ENCODE measurements at places on chromosomes 1 and 21. TPM values are rescaled to one million over a fixed set of nuclear protein-coding genes. Genes with fewer than 3 reads are reported as not detected.

Gene CR1L
- 0.37 TPM for total RNA-seq

Gene ZNF678
- 25.3 TPM for total RNA-seq

- no peak for DNase-seq
These were observed 441 bp downstream of the YARS1 start for GRCh38 chr1:32816676-32817158.

Gene CFAP57
- 0.11 TPM for total RNA-seq

DNA sequence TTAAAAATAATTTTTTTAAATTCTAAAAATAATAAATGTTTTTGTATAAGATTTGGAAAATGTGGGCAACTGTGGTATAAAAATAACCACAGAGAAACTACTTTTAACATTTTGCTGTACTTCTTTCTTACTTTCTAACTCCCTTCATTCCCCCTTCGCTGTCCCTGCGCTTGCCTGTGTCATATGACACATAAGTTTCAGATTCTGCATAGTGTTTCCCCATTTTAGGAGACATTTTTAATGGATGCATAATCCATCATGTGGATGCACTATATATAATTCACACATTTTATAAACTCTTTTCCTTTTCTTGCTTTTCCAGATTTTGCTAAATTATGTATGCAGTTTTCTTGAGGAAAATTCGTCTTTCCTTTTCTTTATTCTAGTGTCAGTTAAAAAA, 16.3 kb downstream of the ATG4C start:
- DNase-seq = no peak
